ENCODE measurements at places on chromosomes 12 and 14.

- no peak for DNase-seq
Measured at GRCh38 chr12:56679883-56680575, 8.1 kb downstream of the PTGES3 start.

DNA sequence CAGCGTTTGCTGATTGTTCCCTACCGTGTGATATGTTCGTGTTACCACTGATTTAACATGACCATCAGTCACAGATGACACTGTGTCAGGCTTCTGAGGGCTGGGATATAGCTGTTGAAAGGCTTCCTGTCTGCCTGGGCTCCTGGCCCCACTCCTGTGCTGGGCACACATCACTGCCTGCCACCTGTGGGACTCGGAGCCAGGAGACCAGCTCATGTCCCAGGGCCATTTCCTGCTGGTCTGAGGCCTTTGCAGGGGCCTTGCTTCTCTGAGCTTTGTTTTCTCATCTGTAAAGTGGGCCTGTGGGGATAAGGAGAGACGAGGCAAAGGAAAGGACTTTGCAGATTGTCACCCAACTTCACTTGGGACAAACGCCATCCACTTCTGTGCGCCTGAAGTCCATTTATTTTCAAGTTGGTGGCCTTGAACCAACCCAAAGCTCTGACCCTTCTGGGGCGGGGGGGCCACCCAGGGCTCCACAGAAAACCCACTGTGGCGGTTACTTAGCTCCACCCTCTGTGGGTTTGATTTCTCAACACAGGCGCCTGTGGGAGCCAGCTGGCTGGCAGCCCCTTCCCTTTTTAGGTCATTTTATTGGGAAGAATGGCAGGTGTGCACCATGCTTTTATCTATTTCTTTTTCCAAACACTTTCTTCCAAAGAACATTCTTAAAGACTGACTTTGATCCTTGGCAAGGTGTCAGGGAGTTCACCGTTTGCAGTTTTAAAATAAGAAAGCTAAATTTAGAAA is 54.1 kb downstream of the BEGAIN start:
- no peak for DNase-seq

GRCh38 chr12:106137530-106138356 is 1.0 kb downstream of the NUAK1 start:
- DNase-seq, result no peak

GRCh38 chr12:118398940-118399339 is 22.6 kb downstream of the SUDS3 start:
- DNase-seq, result no peak

Measured in activated CD4-positive, alpha-beta T cell treated with anti-CD3 and anti-CD28 coated beads, Interleukin-2, amount 50 U/mL, for 24 hours (primary cell).